HFF-Myc (cell line): ENCODE measurements at places on chromosomes 3 and 15.

- no peak for DNase-seq
These were observed 10.5 kb upstream of the EIF4A2 start for GRCh38 chr3:186772701-186773417.

DNA sequence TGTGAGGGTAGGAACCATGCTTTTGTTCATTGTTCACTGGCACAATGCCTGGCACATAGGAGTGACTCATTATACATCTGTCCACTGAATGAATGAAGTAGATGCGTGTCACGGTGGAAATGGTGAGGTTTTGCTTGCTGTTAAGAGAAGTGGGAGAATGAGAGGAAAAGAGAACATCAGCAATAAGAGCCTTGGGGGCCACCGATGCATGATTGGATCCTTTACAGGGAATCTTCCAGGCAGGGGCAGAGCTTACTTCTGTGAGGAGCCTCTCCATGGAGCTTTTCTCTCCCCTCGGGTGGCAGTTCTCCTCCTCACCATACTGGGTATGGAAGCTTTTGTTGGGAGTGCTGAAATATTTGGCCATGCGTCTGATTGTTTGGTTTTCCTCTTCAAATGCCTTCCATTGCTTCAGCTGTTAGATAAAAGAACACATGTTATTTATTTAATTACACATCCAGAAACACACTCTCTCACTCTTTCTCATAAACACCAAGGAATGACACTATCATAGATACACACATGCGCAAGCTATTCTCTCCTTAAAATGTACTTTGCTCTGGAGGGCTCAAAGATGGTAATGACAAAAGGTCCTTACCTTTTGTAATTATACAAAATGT, 78.9 kb upstream of the GSK3B start:
- no peak for DNase-seq

- no peak for DNase-seq
These were observed 157.6 kb downstream of the TBL1XR1 start for GRCh38 chr3:177039490-177040274.

- DNase-seq, result no peak
These were observed 56.5 kb downstream of the HEG1 start for GRCh38 chr3:124999317-124999716.

DNA sequence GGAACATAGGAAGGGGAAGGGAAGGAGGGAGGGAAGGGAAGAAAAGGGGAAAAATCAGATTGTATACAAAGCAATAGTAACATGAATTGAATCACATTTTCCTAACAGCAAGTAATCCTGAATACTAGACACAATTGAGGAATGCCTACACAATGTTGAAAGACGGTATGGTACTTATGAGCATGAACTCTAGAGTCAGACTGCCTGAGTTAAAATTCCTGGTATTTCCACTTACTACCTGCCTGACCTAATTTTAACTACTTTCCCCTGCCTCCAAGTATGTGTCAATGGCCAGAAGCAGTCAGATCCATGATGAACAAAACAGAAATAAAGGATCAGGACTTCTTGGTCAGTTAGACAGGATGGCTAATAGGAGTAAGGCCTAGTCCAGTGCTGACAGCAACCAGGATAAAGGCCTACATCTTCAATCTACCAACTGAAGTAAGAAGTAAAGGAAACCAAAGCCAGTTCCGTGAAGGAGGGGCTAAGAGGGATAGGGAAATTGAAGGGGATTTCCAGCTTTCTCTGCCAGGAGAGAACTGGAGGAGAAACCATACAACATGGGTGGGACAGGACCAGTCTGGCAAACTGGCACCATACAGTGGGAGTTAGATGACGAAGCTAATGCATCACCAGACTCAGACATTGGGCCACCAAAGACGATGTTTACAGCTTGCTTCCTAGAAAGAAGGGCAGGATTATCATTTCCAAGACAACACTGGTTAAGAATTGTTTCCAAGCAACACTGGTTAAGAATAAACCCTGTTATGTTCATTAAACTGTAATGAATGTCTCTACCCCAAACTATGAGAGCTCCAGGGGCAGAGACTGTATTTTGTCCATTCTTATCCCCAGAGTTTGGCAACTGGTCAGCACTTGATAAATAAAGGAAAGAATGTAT, 151.6 kb upstream of the UBE2E2 start:
- DNase-seq, result no peak

- DNase-seq, result no peak
These were observed 590 bp downstream of the POLG start for GRCh38 chr15:89333959-89334509.

- DNase-seq, result no peak
These were observed 253.7 kb downstream of the FOXP1 start for GRCh38 chr3:71329817-71330216.
